ENCODE measurements at places on chromosomes 11 and 22. TPM values are rescaled to one million over a fixed set of nuclear protein-coding genes. Genes with fewer than 3 reads are reported as not detected.

The OR6A2 gene
- total RNA-seq = not detected

The OR5A1 gene
- total RNA-seq = not detected

The TRIM5 gene
- total RNA-seq = 18.9 TPM

The MUC15 gene
- not detected for total RNA-seq

The BDNF gene
- not detected for total RNA-seq

The OR4D5 gene
- not detected for total RNA-seq

The BIRC3 gene
- total RNA-seq = 135 TPM

The LRP4 gene
- not detected for total RNA-seq

The DDX25 gene
- not detected for total RNA-seq

The OR2AG1 gene
- total RNA-seq = not detected

The RFPL2 gene
- 0.53 TPM for total RNA-seq

The TENM4 gene
- not detected for total RNA-seq

The DENND6B gene
- total RNA-seq = 3.5 TPM

The OR4C11 gene
- not detected for total RNA-seq

The CD248 gene
- not detected for total RNA-seq
